Left renal cortex interstitium (tissue), 4 donors: ENCODE measurements at places on chromosomes 4 and X. TPM values are rescaled to one million over a fixed set of nuclear protein-coding genes. Genes with fewer than 3 reads are reported as not detected.

DNA sequence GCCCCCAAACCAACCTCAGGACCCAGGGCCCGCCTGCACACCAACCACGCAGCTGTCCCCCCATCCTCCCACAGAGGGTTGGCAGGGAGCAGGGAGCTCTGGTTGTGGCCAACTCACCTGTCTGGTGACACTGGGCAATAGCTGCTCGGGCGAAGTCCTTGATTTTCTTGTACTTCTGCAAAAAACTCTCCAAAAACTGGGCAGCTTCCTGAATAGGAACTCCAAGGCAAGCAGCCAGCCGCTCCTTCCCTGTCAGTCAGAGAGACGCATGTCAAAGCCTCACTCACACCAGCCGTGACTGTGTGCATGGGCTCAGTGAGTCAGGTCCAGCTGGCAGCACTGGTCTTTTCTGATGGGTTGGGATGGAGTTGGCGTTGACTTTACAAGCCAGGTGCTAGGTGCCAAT, 26.4 kb downstream of the NAT8L start:
- DNase-seq = no peak

DNA sequence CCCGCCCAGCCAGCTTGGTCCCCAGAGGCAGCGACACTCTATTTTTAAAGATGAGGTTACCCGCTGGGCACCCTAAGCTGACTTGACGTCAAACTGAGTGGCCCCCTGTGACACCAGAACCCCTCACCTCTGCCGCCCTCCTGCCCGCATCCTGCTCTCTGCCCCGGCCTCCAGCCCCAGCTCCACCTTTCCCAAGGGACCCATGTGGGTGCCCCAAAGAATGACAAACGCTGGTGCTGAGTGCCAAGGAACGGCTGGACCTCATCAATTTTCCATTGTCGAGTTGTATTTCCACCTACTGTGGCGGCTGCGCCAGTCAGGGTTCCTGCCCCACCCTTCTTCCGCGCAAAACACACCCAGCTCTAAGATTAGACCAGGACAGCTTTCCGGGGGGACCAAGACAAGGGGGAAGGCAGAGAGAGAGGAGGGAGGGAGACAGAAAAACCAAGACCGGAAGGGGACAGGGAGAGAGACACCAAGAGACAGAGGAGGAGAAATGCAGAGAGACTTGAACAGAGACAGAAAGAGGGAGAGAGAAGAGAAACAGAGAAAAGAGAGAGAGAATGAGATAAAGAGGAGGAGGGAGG, 2.0 kb downstream of the PRKX start:
- no peak for DNase-seq

- no peak for DNase-seq
Observed at GRCh38 chrX:150051096-150051495, 112.8 kb upstream of the EOLA2 start.

The SORBS2 gene
- polyA plus RNA-seq = 65.3 TPM
